ENCODE measurements at places on chromosomes 7 and 10. TPM values are rescaled to one million over a fixed set of nuclear protein-coding genes. Genes with fewer than 3 reads are reported as not detected.
A peak's percentile ranks its signal among the peaks of the same experiment; 100 is the strongest.

RGR gene
- not detected for total RNA-seq

DNA sequence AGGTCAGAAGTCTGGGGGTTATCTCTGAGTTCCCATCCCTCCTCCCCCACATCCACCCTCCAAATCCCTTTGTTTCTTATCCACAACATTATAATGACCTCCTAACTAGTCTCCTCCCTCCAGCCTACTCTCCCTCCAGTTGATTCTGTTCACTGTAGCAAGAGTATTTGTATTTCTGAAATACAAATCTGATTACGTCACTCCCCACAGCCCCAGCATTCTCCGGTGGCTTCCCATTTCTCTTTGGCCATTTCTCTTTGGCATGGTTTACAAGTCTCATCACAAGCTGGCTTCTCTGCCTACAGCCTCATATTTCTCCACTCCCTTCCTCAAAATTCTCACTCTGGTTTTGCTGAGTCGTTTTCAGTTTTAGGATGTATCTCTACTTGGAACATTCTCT is 24.6 kb upstream of the MRPS33 start:
- DNase-seq: no peak

- peak; percentile 21 for DNase-seq
Measured at GRCh38 chr7:54955696-54956420, 63.0 kb upstream of the EGFR start.

CYP3A7 gene
- not detected for total RNA-seq

GRCh38 chr10:100773646-100774045 is 28.3 kb downstream of the PAX2 start:
- DNase-seq: no peak

ANKRD26 gene
- 4.3 TPM for total RNA-seq

All from MG63 (cell line).